ENCODE measurements at places on chromosomes 4 and X. TPM values are rescaled to one million over a fixed set of nuclear protein-coding genes. Genes with fewer than 3 reads are reported as not detected.

The PPEF2 gene
- not detected for total RNA-seq

The CLCN4 gene
- 3.2 TPM for total RNA-seq

The CYTL1 gene
- total RNA-seq, result not detected

The MAGEB10 gene
- not detected for total RNA-seq

The GLRA2 gene
- total RNA-seq, result not detected

The WNK3 gene
- total RNA-seq, result not detected

The CD99L2 gene
- total RNA-seq, result 52.1 TPM

The UNC5C gene
- total RNA-seq, result not detected

The ATOH1 gene
- not detected for total RNA-seq

The MAP3K15 gene
- total RNA-seq, result 1.8 TPM

The STOX2 gene
- total RNA-seq, result 2.1 TPM

The TCP11X2 gene
- total RNA-seq, result not detected

The GAGE12F gene
- not detected for total RNA-seq

The SCML2 gene
- 10.2 TPM for total RNA-seq

The RAB33A gene
- 0.28 TPM for total RNA-seq

The SNCA gene
- 0.14 TPM for total RNA-seq

The ANK2 gene
- 0.84 TPM for total RNA-seq

The NALF2 gene
- total RNA-seq, result 5.2 TPM

The SSX2B gene
- total RNA-seq, result not detected

The GYPB gene
- not detected for total RNA-seq

All from A549 treated with CpdA at 1 μM for 4 hours (cell line).